Natural killer cell treated with Interleukin-12 subunit alpha and Interleukin-12 subunit beta and Interleukin-15 and Interleukin-18, amount 100 ng/mL, for 72 hours (primary cell): ENCODE measurements at places on chromosomes 1 and 21.

GRCh38 chr1:93661829-93662474 is 19.7 kb downstream of the BCAR3 start:
- peaks cover 5% of the 10 kb centered on the region for H3K27me3 ChIP-seq
- peaks cover 25% of the 10 kb centered on the region for H3K4me1 ChIP-seq
- peaks cover 5% of the 10 kb centered on the region for H3K36me3 ChIP-seq
- peak overlapping the region; percentile 34 for H3K4me3 ChIP-seq

GRCh38 chr21:43825936-43826622 is 36.7 kb downstream of the RRP1 start:
- no peaks in the 10 kb centered on the region for H3K4me1 ChIP-seq
- H3K27me3 ChIP-seq = no peaks in the 10 kb centered on the region
- no peak overlapping the region for H3K27ac ChIP-seq
- DNase-seq = no peak

DNA sequence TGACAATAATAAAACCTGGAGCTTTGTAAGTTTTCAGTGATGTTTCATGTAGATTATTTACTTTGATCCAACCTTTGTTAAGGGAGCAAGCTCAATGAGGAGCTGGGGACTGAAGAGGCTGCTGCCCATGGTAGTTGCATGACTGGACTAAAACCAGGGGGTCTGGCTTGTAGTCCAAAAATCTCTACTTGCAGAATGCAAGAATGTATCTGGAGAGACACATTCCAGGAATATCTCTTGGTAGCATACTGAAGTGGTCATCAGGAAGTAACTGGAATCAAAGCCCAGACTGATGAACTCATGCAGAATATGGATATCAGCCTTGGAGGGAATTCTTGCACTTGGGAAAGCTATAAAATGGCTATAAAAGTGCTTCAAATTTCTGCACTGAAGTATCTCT is 5.8 kb upstream of the KIAA0040 start:
- DNase-seq = no peak
- no peaks in the 10 kb centered on the region for H3K36me3 ChIP-seq
- H3K27me3 ChIP-seq = no peaks in the 10 kb centered on the region

- DNase-seq = no peak
- H3K27ac ChIP-seq = peak overlapping the region; percentile 84
- H3K36me3 ChIP-seq = no peaks in the 10 kb centered on the region
These were observed 3.0 kb downstream of the SLC27A3 start for GRCh38 chr1:153778051-153778823.

DNA sequence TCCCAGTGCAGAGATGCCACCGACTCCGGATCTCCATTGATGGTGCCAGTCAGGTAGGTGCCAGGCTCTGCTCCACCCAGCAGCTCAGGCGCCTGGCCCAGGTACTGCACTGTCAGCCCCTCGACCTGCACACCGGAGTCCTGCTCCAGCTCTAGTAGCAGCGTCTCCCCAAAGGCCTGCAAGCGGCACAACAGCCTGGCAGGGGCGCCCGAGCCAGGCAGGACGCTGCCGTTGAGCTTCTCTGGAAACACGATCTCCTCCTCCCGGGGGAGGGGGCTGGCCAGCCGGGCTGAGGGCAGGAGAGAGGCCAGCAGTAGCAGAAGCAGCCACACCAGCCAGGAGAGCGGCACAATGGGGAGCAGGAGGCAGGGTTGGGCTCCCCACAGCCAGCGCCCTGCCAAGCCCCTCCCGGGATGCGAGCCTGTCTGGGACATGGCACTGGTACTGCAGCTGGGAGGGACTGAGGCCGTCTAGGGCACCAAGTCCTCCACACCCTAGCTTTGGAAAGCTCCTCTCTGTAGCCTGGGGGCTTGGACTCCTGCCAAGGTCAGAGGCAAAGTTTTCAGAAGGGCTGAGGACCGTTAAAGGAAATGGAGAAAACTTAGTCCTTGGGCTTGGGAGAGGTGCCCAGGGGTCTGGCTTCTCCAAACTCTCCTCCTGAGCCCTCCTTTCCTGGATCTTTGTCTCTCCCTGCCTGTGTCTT is 509 bp downstream of the ADAMTS4 start:
- H3K4me1 ChIP-seq = peaks cover 67% of the 10 kb centered on the region
- no peaks in the 10 kb centered on the region for H3K36me3 ChIP-seq
- DNase-seq = peak; percentile 48
- H3K4me3 ChIP-seq = no peak overlapping the region
- peak overlapping the region; percentile 96 for H3K27ac ChIP-seq

GRCh38 chr1:71753746-71754145 is 528.6 kb downstream of the NEGR1 start:
- no peaks in the 10 kb centered on the region for H3K27me3 ChIP-seq
- DNase-seq = no peak
- H3K4me1 ChIP-seq = no peaks in the 10 kb centered on the region
- H3K27ac ChIP-seq = no peak overlapping the region

DNA sequence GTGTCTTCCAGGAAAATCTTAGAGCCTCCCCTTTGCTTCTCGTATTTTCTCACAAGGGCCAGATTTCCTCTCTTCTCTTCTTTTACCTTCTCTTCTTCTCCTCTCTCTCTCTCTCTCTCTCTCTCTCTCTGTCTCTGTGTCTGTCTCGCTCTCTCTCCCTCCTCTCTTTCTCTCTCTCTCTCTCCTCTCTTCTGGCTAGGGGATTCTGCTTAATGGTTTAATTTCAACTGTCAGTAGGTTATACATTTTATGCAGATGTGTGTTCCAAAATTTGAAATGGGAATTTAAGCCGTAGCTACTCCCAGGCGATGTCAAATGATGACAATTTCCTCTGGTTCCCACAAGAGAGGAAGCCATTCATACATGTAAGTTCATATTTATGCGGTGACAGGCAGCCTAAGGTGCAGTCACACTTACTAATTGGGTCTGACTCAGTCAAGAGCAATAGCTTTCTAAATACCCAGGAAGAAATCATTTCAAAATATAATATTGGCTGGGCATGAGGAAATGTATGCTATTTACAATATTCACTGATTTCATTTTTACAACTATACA is 1.4 kb downstream of the DSCAM start:
- no peak overlapping the region for H3K27ac ChIP-seq
- H3K4me1 ChIP-seq = no peaks in the 10 kb centered on the region
- no peak for DNase-seq

DNA sequence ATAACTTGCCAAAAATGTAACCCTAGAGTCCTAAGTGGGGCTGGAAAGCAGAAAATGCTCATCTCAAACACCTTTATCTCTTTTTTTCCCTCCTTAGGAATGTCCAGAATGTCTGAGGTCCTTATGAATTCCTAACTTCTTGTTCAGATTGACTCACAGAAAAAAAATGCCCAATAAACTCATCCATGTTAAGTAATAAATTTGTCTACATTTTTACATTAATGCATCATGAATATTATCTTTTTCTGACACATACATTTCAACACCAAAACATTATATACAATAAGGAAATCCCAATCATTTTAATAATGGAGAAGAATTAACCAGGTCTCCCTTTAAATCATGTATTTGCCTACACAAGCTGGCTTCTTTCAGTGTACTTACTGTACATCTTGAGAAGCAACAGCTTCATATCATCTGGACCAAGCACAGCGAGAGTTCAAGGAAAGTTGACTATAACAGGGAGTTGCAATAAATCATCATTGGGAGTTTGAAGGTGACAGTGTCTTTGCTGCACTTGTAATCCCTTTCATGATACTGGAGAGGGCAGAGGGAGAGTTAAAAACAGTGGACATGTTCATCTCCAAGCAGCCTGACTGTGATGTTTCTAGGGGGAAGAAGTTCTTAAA is 565.2 kb downstream of the LTN1 start:
- H3K4me3 ChIP-seq = no peak overlapping the region
- H3K27me3 ChIP-seq = no peaks in the 10 kb centered on the region
- H3K27ac ChIP-seq = no peak overlapping the region
- no peaks in the 10 kb centered on the region for H3K4me1 ChIP-seq
- peaks cover 4% of the 10 kb centered on the region for H3K36me3 ChIP-seq
- DNase-seq = no peak

GRCh38 chr1:233022246-233022645 is 71.8 kb downstream of the NTPCR start:
- no peaks in the 10 kb centered on the region for H3K4me1 ChIP-seq
- DNase-seq = no peak
- no peaks in the 10 kb centered on the region for H3K36me3 ChIP-seq
- no peak overlapping the region for H3K27ac ChIP-seq

- peaks cover 96% of the 10 kb centered on the region for H3K4me1 ChIP-seq
- no peaks in the 10 kb centered on the region for H3K27me3 ChIP-seq
- H3K27ac ChIP-seq = peak overlapping the region; percentile 45
These were observed 71.7 kb downstream of the JAK1 start for GRCh38 chr1:64894438-64895196.

DNA sequence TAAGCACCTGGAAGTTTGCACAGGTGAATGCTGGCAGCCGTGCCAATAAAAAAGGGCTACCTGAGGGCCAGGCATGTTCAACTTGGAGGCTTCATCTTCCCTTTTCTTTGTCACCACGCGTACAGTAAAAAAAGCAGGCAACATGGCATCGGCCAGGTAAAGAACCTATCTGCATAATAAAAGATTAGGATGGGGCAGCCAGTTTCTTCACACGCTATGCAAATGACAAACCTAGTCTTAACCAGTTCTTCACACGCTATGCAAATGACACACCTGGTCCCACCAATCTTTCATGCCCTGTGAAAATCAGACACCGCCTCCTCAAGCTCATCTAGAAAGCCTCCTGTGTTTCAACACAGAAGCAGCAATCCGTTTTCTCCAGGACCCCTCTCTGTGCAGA is 413.4 kb downstream of the HLX start:
- H3K27ac ChIP-seq = no peak overlapping the region
- H3K4me1 ChIP-seq = no peaks in the 10 kb centered on the region
- peaks cover 18% of the 10 kb centered on the region for H3K27me3 ChIP-seq
- no peaks in the 10 kb centered on the region for H3K36me3 ChIP-seq
- DNase-seq = no peak
- no peak overlapping the region for H3K4me3 ChIP-seq

GRCh38 chr1:5501206-5501930 is 490.9 kb downstream of the NPHP4 start:
- H3K36me3 ChIP-seq = no peaks in the 10 kb centered on the region
- DNase-seq = no peak
- peaks cover 19% of the 10 kb centered on the region for H3K27me3 ChIP-seq
- no peak overlapping the region for H3K4me3 ChIP-seq
- no peaks in the 10 kb centered on the region for H3K4me1 ChIP-seq

DNA sequence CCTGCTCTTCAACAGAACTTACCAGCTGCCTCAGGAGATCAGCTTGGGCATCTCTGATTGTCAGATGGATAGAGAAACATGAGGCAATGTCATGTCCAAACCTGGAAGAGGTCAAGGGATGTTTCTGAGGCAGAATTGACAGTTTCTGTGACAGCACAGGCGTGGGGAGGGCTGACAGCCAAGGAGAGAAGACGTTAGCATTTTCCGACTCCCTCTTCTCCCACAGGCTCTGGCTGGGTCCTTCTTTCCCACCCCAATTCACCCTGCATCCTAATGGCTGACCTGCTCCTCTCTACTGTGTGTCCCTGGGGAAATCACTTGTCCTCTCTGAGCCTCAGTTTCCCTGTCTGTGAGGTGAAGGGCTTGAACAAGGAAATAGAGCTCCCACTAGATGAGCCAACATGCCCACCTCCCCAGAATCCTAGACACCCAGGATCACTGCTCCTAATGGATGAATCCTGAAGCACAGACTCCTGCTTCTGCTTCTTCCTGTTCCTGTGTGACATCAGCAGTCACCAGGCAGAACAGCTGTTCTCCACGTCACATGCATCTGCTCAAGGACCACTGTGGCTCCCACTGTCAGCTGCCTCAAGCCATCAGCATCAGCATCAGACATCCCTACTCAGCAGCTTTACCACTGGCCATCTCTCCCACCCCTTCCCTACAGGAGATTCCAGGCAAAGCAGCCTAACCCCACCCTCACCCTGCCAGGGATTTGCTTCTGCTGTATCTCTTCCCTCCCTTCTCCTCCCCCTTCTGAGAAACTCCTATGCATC is 408.0 kb downstream of the MATN1 start:
- H3K4me3 ChIP-seq = no peak overlapping the region
- peaks cover 3% of the 10 kb centered on the region for H3K4me1 ChIP-seq
- no peak overlapping the region for H3K27ac ChIP-seq
- no peaks in the 10 kb centered on the region for H3K36me3 ChIP-seq
- no peak for DNase-seq

- no peak overlapping the region for H3K4me3 ChIP-seq
- DNase-seq = no peak
- H3K36me3 ChIP-seq = no peaks in the 10 kb centered on the region
- no peak overlapping the region for H3K27ac ChIP-seq
- no peaks in the 10 kb centered on the region for H3K4me1 ChIP-seq
- H3K27me3 ChIP-seq = peaks cover 6% of the 10 kb centered on the region
These were observed 26.1 kb downstream of the SLC6A17 start for GRCh38 chr1:110176299-110176956.

- no peaks in the 10 kb centered on the region for H3K27me3 ChIP-seq
- H3K27ac ChIP-seq = no peak overlapping the region
- DNase-seq = no peak
- no peaks in the 10 kb centered on the region for H3K4me1 ChIP-seq
These were observed 85.1 kb upstream of the LMO4 start for GRCh38 chr1:87243573-87243972.

GRCh38 chr1:17752356-17752755 is 2.8 kb upstream of the ACTL8 start:
- no peak for DNase-seq
- peaks cover 3% of the 10 kb centered on the region for H3K27me3 ChIP-seq
- H3K4me1 ChIP-seq = no peaks in the 10 kb centered on the region
- no peak overlapping the region for H3K27ac ChIP-seq
- peaks cover 8% of the 10 kb centered on the region for H3K36me3 ChIP-seq
- no peak overlapping the region for H3K4me3 ChIP-seq

GRCh38 chr1:41370225-41370624 is 9.0 kb downstream of the FOXO6 start:
- H3K27me3 ChIP-seq = peaks cover 21% of the 10 kb centered on the region
- peaks cover 2% of the 10 kb centered on the region for H3K4me1 ChIP-seq
- DNase-seq = no peak
- H3K4me3 ChIP-seq = no peak overlapping the region
- H3K36me3 ChIP-seq = no peaks in the 10 kb centered on the region

- DNase-seq = peak; percentile 84
- no peaks in the 10 kb centered on the region for H3K36me3 ChIP-seq
- H3K4me3 ChIP-seq = peak overlapping the region; percentile 78
- peak overlapping the region; percentile 19 for H3K27ac ChIP-seq
These were observed 1.8 kb downstream of the CD160 start for GRCh38 chr1:145720878-145721671.
